Activated CD4-positive, alpha-beta T cell treated with anti-CD3 and anti-CD28 coated beads for 1 hour (primary cell): ENCODE measurements at places on chromosomes 2 and 18.

DNA sequence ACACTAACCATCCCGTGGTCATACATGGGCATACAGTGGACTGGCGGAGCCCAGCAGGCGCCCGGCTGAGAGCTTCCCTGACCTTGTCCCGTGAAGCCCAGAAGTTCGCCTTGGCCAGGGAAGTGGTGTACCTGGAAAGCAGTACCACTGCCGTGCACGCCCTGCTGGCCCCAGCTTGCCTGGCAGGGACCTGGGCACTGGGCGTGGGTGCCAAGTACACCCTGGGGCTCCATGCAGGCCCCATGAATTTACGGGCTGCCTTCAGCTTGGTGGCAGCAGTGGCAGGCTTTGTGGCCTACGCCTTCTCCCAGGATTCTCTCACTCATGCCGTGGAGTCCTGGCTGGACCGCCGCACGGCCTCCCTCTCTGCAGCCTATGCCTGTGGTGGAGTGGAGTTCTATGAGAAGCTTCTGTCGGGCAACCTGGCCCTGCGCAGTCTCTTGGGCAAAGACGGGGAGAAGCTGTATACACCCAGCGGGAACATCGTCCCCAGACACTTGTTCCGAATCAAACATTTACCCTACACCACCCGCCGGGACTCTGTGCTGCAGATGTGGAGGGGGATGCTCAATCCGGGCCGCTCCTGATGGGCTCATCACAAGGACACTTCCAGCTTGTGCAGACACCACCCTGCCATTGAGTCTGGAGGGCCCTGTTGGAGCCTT lies 2.3 kb downstream of the TMEM177 start:
- DNase-seq = no peak

GRCh38 chr2:237433920-237434676 lies 20.1 kb upstream of the COL6A3 start:
- DNase-seq = no peak

GRCh38 chr2:220785178-220785577 lies 786.9 kb downstream of the EPHA4 start:
- no peak for DNase-seq

DNA sequence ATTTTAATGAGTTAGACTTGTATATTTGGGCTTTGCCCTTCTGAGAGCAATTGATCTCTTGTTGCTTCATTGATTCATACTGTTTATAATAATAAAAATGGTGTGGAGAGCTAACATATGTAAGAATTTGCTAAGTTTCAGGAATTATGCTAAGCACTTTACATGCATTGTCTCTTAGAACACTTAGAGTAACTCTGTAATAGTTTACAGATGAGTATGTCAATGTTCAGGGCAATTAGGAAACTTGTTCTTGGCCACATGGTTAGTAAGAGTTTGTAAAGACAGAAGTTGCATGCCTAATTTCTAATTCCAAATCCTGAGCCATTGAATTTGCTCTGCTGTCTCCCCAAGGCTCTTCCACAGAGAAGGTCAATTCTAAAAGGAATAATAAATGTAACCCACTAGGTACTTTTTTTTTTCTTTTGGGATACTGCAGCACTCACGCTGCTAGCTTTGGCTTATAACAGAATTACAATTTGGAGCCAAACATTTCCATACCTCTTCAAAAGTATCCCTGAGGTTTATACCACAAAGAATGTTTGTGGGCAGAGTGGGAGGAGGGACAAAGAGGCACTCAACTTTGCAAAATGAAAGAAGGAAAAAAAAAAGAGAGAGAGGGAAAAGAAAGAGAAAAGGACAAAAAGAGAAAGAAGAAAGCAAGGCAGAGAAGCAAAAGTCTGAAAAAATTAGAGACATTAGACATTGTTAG lies 232.4 kb downstream of the CALCRL start:
- no peak for DNase-seq

GRCh38 chr18:40678318-40678717 lies 1276.7 kb upstream of the PIK3C3 start:
- DNase-seq = no peak

- no peak for DNase-seq
These were observed 55.5 kb downstream of the CRACDL start for GRCh38 chr2:98880266-98881152.

DNA sequence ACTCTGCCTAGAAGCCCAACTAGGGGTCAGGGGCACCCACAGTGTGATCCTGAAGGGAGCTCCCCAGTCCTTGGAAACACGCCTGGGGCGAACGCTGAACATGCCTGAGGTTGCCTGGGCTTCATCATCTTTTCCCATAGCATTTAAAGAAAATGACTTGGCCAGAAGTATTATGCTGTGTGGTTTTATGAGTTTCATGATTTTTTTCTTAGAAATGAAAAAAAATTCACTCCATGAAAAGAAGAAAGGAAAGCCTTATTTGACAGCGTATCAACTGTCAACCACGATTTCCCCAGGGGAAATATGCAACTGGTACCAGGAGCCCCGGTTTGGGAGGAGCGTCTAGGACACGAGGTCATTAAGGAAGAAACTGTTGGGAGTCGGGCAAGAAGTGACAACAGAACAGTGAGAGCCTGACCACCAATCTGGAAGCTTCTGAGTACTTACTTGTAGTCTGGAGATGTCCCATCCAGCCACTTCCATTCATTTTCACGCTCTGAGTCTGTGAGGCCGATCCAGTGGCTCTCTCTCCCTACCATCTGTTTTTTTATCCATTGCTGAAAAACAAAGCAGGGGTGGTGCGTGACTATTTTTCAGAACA lies 63.5 kb upstream of the THOC1 start:
- no peak for DNase-seq

GRCh38 chr2:147913701-147914480 lies 69.1 kb downstream of the ACVR2A start:
- no peak for DNase-seq

DNA sequence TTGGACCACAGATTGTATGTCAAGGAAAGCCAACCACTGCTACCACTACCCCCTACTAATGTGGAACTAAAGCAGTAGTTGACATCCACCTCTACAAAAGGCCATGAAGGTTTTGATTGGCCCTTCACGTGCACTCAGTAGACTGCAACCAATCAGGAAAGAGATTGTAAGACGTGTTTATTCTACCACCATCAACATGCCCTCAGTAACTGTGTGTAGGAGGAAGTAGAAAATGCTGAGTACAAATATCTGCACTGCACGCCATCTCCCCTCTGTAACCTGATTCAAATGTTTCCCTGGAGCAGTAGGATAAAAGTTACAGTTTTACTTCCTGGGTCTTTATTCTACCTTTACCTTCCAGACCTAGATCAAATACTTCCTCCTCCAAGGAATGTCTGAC lies 2.9 kb upstream of the CASP10 start:
- DNase-seq = no peak

DNA sequence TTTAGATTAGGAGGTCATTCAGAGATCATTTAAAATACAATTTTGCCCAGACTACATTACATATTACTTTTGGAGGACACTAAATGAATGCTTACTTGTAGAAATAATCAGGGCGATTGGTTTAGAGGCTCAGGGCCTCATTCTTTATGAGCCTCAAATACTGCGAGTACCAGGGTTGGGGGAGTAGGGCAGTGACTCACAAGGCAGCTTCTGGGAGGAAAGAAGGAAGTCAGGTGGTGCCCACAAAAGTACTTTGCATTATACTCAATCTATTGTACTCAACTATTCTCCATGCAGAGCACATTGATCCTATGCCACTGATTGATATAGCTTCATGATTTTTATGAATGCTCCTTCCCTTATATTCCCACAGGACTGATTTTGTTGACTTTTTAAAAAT lies 166.9 kb downstream of the SOCS6 start:
- no peak for DNase-seq

GRCh38 chr18:54856105-54856646 lies 27.9 kb downstream of the RAB27B start:
- no peak for DNase-seq

DNA sequence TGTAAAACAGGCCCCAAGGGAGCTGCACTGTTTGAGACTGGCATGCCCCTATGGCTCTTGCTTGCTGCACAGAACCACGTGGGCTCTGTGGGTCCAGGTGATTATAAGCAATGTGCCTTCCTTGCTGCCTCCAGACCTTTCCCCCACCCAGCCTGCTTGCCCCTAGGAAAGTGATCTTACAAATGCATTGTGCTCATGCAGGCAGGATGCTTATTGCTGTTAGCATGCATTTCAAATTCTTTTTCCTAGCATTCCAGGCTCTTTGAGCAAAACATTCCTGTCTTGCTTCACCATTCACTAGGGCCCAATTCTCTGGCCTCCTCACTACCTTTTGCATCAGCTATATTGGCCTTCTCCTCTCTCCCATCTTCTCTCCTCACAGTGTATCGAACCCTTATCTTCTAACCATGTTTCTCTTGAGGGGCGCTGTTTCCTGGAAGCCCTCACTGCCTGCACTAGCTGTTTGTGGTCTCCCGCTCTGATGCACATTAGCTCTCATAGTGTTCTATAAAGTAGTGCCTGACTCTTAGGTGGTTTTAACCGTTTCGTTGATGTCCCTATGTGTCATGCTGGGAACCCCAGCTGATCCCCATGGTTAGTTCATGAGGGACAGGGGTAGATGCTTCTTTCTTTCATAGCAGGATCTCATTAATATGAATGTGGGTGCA lies 152.9 kb upstream of the EPAS1 start:
- DNase-seq = no peak

- no peak for DNase-seq
These were observed 123.1 kb downstream of the SPIRE1 start for GRCh38 chr18:12534820-12535219.

DNA sequence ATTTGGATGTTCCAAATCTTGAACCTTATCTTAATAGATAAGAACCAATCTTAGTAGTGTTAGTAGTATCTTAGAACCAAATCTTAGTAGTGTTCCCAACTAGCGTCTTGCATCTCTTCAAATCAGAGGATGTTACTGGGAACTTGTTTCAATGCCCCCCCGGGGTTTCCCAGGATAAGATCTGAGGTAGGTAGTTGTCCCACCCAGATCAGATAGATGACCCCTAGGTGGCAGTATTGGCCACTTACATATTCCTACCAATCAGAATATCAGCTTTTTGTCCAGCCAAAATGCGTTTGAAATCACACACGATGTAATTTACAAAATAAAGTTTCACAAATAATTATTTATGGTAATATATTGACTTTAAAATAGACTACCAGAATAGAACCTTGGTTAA lies 314.8 kb downstream of the MBD2 start:
- DNase-seq = no peak

DNA sequence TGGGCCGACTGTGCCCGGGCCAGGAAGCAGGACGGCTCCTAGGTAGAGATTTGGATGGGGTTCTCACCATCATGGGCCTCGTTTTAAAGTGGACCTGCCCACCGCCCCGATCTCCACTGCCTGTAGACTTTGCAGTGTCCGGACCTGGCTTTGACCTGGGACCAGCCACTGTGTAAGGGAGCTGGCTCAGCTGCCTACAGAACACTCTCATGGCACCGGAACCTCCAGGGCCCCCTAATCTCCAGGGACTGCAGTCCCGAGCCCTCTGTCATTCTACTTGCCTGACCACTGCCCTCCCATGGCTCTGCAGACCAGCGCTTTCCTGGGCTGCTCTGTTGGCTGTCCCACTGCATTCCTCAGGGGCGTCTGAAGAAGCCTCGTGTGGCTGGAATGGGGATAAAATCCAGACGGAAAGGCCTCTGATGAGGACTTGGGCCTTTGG lies 120.8 kb downstream of the GLI2 start:
- DNase-seq = no peak

- DNase-seq = no peak
These were observed 135.7 kb downstream of the NUP35 start for GRCh38 chr2:183259921-183260320.

- no peak for DNase-seq
These were observed 206.3 kb downstream of the RAD51AP2 start for GRCh38 chr2:17311771-17312511.

- no peak for DNase-seq
These were observed 112.9 kb upstream of the ZEB2 start for GRCh38 chr2:144632809-144633208.
